DMS79 treated with DMSO at 0.1 percent for 48 hours (cell line): ENCODE measurements at places on chromosomes 2 and 18.
A peak's percentile ranks its signal among the peaks of the same experiment; 100 is the strongest.

DNA sequence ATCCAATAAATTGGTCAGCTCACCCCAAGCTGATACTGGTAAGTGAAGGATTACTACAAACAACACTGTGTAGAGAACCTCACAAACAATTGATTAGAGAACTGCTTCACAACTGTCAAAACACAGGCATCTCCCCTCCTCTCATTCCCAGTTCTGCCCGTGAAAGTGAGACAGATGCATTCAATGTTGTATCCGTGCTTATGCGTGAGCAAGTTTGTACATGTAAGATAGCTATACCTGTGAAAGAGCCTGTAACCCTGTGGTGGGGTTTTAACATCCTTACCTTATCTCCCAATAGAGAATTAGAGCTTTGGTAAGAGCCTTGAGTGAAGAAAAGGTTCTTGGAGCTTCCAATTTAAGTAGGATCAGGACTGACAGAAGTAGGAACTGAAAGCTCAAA is 9.1 kb downstream of the MARCHF4 start:
- no peak for DNase-seq

DNA sequence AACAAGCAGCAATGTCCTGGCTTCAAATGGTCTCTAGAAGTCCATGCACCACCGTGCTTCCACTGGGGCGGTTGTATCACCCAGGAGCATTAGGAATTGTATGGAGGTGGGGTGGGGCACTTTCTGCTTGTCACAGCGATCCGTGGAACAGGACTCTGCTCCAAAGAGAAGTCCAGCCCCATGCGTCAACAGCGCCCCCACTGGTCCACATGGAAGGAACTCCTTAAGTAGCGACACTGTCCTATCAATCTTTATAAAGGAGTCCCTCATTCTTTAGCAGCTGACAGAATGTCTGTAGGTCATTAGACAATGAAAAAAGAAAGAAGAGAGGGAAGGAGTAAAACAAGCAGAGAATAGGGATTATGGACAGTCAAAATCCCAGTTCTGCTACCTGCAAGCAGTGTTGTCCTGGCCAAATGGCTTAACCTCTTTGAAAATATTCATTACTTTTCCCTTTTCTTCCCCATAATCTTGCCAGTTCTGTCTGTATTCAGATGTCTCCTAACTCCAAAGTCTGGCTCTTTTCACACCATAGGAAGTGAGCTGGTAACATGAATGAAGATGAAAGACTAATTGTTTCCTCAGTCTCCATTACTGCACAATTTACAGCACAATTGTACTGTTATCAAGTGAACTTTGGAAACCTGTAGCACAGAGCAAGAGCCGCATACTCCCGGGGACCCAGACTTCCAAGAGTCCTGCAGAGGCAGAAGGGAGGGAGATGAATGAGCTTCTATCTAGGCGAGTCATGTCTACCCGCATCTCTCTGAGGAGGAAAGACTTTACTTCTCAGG is 9.9 kb downstream of the NFE2L2 start:
- DNase-seq: no peak

DNA sequence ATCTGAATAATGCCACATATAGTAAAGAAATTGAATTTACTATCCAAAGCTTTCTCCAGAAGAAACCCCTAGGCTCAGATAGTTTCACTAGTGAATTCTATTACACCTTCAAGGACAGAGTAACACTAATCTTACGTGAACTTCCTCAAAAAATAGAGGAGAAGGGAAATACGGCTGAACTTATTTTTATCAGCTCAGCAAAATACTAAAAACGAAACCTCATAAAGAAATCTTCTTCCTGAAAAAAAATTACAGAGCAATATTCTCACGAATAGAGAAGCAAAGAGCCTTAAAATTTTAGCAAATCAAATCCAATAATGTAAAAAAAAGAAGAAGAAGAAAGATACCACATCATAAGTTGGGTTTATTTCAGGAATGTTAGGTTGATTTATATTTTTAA is 14.7 kb downstream of the CAPN13 start:
- no peak for DNase-seq

DNA sequence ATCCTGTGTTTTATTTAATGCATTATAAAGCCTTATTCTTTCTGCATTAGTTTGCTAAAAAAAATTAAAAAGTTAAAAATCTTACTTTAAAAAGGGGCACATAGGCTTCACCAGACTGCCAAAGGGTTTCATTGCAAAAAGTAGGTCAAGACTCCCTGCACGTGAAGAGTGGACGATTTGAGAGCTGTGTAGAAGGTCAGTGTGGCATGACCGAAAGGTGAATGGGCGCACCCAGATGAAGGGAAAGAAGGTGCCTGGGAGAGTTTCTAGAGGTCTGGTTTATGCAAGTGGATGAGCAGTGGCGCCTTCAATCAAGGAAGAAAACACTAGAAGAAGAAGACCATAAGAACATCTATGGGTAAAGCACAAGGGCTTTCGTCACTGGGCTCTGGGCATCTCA is 111.0 kb downstream of the SP3 start:
- no peak for DNase-seq

DNA sequence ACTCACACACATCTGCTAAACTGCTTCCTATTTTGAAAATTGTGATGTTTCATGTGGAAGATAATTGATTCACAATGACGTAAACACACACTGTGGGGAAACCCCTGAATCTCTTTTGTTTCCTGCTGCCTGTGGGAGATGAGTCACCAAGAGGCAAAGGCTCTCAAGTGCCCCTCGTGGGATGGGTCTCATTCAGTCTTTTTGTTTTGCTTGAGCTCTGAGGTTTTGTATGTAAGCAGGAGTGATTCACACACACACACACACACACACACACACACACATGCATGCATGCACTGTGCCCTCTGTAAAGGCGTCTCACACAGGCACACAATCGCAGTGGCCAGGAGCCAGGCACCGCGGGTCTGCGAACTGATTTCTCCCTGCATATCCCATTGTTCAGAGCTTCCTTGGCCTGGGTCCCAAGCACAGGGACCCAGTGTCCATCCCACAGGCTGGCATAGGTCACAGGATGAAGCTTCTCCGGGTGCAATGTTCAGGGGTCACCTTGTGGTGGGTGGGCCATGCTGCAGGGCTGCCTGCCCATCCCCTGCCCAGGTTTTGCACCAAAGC is 12.1 kb upstream of the ARHGEF4 start:
- peak; percentile 47 for DNase-seq

DNA sequence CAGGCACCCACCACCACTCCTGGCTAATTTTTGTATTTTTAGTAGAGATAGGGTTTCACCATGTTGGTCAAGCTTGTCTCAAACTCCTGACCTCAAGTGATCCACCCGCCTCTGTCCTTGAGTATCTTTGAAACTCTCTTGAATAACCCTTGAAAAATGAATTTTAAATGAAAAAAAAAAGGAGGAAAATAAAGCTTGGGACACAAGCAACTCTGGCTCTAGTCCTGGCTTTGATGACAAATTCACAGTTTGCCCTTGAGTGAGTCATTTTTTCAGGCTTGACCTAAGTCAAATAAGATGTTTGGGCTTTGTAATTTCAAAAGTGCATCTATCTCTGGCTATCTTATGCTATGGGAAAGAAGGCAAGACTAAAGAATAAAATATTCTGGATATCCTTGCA is 79.0 kb upstream of the TRIB2 start:
- DNase-seq: no peak

- no peak for DNase-seq
Measured at GRCh38 chr18:52936931-52937330, 596.9 kb downstream of the DCC start.

- no peak for DNase-seq
Measured at GRCh38 chr2:3620834-3621233, 25.9 kb downstream of the COLEC11 start.

DNA sequence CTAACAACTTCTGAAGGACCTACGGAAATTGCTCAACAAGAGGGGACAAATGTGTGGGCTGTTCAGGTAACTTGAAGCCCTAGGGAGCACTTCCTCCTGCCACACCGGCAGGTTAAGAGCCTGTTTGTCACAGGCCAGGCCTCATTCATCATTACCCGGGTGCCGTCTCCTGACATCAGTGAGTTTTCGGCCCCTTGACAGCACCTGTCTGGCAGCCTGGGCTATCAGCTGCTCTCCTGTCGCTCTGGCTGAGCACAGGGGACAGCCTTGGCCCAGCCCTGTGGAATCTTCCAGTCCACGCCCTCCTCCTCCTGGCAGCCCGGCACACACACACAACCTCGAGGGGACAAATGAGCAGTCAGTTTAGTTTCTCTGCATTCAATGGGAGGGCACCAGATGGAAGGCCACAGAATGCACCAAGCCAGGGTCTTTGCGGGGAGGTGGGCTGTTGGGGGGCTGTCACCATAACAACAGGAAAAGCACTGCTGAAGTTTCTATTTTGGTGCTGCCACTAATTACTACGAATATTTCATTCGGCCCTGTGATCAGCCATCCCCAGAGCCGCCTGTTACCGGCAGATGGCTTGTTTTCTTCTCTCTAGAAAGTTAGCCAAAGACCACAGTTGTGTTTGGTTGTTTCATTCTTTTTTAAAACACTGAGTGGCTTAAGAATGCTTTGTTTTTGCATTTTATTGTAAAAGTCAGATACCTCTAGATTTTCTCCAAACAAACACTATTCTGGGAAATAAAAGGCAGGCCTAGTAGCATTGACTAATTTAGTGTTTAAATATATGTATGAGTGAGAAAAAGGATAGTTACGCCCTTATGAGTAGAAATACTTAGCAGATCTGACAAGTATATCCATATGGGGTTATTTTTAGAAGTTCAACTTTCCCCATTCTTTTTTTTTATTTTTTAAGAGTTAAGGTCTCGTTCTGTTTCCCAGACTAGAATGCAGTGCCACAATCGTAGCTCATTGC is 189.9 kb upstream of the NDUFV2 start:
- peak; percentile 32 for DNase-seq

GRCh38 chr2:234444242-234444730 is 52.6 kb downstream of the ARL4C start:
- peak; percentile 73 for DNase-seq

DNA sequence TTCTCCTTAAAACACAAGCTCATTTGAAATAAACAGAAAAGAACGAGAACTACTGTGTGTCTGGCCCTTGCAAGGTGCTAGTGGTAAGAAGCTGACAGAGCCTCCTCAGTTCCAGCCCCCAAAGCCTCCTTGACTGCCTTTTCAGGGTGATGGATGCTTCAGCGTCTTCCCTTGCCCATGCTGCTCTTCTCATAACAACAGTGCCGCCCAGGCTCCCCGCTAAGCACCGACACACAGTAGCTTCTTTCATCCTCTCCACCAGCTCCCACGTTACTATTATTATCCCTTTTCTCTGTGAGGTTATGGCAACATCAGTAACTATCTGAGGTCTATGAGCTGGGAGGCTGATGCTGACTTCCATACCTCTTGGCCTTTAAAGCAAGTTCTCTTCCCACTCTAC is 418.6 kb downstream of the TSN start:
- DNase-seq: no peak

DNA sequence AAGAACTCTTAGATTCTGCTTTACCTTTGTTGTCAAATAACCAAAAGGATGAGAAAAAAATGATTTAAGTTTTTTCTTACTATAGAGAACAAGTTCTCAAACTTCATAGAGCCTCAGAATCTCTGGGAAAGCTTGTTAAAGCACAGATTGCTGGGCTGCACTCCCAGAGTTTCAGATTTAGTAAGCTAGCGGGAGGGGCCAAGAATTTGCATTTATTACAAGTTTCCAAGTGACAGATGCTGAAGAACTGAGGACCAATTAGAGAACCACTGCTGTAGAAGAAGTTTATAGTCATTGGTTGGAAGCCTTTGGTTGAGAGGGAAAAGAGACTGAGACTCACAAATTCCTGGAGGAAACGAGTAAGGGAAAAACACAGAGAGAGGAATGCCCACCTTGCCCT is 32.1 kb downstream of the PID1 start:
- DNase-seq: no peak

DNA sequence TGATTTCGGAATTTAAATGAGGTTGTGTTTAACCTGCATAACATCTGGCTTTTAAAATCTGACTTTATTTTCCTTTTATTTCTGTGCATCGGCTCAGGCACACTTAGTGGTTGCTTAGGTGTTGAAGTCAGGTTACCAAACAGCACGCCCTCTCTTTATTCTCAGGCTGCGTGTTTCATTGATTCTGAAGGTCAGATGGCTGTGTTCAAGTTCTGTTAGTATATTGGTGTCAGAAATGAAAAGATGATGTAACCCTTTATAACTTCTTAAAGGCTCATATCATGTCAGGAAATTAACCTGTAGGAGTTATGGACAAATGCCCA is 246.5 kb downstream of the LDLRAD4 start:
- DNase-seq: no peak

- no peak for DNase-seq
Measured at GRCh38 chr2:238560234-238560633, 133.5 kb downstream of the ASB1 start.

GRCh38 chr2:211228559-211228958 is 672.2 kb downstream of the CPS1 start:
- no peak for DNase-seq

- DNase-seq: no peak
Measured at GRCh38 chr2:3641181-3641580, 16.8 kb upstream of the ALLC start.

DNA sequence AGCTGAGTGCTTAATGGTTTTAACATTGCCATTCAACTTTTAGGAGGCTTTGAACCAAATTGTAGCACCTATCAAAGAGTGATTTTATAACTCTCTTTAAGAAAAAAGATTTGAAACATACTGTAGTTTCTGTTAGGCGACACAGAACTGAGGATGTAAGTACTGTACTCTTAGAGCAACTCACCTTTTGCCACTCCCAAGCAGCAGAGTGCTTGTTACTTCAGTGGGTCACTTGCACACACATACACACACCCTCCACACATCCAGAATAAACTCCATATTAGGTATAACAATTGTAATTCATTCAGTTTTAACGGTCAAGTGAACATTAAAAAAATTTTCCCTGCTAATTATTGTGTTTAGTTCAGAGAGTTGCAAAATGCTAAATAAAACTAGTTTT is 118.3 kb downstream of the CAMKMT start:
- DNase-seq: peak; percentile 2

GRCh38 chr18:79513381-79514081 is 117.8 kb downstream of the NFATC1 start:
- DNase-seq: no peak

DNA sequence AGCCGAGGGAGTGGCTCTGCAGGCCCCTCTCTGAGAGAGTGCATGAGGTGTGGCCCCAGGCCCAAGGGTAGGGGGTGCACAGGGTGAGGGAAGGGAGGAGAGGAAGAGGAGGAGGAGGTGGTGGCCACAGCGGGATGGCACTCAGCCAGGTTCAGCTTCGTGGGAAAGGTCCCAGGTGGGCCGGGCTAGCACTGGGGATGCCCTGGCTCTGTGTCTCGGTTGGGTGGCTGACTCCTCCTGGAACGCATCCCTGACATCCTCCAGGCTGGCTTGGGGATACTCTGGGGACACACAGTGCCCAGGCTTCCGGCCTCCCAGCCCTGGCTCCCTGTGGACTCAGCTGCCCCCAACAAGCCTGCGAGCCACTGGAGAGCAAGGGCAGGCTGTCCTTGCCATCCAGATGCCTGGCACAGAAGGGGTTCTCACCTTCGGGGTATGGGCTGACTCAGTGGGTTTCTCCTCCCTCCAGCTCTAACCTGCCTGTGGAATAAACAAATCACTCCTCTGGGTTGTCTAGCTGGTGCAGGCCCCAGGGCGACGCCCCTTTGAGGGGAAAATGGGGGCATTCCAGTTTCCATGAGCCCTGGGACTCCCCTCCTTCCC is 582 bp upstream of the ZAP70 start:
- DNase-seq: no peak

- DNase-seq: no peak
Measured at GRCh38 chr2:60446413-60447267, 106.8 kb downstream of the BCL11A start.
